ENCODE measurements at places on chromosomes 5 and 9.

- no peak for DNase-seq
Measured at GRCh38 chr9:87529671-87530070, 32.0 kb downstream of the DAPK1 start.

GRCh38 chr5:38528162-38528703, 28.2 kb downstream of the LIFR start:
- DNase-seq = no peak

DNA sequence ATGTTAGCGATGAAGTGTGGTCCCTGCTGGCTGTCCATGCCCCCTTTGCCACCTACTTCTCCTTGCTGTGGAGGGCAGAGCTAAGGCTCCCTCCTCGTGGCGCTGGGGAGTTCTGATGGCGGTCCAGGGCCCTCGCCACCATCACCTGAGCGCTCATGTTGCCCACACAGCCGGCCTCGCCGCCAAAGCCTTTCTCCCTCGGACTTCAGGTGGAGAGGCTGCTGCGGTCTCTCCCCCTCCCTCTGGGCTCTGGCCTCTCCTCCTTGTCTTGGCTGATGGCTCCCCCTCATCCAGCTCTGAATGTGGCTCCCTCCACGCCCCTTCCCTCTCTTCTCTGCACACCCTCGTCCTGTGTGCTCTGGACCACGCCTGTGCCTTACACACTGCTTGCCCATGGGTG, 14.5 kb upstream of the LPCAT1 start:
- no peak for DNase-seq

DNA sequence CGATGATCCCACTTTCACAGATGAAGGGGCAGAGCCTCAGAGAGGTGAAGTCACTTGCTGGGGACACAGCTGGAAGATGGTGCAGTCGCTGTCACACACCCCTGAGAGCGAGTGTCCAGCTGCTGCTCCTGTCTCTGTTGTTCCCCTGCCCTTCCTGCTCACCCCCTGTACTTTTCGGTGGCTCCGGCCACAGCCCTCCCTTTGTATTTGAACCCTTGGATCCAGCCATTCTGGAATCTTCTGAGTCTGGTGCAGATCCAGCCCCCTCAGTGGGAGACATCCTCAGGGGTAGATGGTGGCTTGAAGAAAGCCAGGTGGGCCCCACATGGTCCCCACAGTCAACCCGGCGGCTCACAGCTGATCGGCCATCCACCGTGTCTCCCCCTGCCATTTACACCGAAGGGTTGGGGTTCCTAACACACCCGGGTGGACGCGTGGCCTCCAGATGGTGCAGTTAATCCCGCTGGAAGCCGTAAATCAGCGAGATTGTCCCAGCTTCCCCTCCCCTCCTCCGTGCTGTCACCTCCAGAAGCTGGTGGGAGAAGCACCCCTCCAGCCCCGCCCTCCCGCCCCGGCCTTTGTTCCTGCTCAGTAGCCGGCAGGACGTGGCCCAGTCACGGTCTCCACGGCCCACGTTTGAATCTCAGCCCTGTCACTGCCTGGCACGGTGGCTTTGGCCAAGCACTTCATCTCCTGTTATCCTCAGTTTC, 204.8 kb downstream of the C9orf50 start:
- no peak for DNase-seq

- DNase-seq = no peak
Measured at GRCh38 chr5:178587763-178588611, 2.2 kb downstream of the COL23A1 start.
